Stimulated activated CD4-positive, alpha-beta T cell treated with anti-CD3 and anti-CD28 coated beads, Interleukin-15, amount 100 ng/mL, for 1 hour (primary cell): ENCODE measurements at places on chromosomes 3 and 15.

DNA sequence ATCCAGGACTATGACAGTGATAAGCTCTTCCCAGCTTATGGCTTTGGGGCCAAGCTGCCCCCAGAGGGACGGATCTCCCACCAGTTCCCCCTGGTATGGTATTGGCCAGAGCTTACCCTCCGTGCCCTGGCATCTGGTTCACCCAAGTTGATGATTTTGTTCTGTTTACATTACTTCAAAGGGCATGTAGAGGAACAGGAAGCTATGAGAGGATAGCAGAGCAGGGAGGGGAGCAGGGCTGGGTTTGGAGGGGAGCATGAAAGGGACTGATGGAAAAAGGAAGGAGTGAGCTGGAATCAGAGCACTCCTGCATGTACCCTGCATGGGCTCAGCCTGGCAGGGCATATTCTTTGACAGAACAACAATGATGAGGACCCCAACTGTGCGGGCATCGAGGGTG, 13.4 kb upstream of the BRPF1 start:
- no peak for DNase-seq

GRCh38 chr3:123884203-123884831, at the start of gene MYLK:
TSS of gene MYLK (minus strand) at chr3:123884332. CDS start at chr3:123793841, 90,491 bp downstream.
- DNase-seq: no peak

- DNase-seq: no peak
Observed at GRCh38 chr3:44248152-44248551, 6.5 kb downstream of the TOPAZ1 start.

GRCh38 chr3:132378048-132378762, 39.1 kb upstream of the DNAJC13 start:
- no peak for DNase-seq

DNA sequence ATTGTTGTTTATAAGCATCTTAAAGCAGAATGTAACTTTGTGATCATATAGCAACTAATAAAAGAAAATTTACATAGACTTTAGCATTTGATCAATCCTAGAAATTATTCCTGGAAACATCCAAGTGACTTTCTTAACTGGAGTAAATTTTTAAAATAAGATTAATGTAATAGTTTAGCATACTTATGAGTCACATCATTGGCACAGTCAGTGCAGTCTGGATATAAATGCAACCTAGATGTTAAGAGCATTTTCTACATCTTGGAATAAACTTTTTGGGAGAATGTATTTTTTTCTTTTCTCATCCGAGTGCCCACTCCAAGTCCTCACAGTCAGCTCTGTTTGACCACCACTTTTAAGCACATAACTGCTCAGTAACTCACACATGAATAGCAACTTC, 324.6 kb upstream of the PLSCR5 start:
- no peak for DNase-seq

DNA sequence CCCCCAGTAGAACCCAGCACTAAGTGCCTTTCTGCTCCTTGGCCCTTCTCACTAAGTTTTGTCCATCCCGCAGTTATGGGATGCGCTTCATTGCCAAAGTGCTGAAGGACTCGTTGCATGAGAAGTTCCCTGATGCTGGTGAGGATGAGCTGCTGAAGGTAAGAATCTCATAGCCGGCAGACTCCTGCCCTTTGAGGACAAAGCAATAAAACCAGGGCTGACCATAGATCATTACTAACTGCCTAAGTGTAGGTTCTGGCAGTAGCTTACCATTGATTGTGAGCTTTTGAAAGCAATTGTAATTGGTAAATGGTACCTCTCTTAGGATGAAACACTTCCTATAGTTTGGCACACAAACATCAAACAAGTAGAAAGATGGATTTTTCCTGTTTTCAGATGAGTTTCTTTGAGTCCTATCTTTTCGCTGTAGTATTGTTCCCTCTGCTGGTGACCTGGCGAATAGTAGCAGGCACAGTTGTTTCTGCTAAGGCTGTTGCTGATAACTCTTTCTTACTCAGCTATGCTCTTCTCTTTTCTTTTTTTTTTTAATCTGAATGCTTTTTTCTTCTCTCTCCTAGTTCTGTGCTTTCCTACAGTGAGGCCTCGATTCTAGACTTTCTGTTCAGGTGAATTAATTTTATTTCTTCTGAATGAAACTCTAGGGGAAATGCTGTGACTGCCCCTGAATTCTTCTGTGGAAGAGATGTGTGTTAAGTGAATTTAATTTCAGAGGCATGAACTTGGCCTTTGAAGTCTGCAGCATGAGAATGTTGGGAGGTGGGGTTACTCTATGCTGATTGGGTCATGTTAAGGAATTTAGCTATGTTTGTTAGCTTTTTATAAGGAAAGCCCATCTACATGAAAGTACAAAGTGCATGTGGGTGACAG, 47.4 kb upstream of the CRTC3 start:
- no peak for DNase-seq

DNA sequence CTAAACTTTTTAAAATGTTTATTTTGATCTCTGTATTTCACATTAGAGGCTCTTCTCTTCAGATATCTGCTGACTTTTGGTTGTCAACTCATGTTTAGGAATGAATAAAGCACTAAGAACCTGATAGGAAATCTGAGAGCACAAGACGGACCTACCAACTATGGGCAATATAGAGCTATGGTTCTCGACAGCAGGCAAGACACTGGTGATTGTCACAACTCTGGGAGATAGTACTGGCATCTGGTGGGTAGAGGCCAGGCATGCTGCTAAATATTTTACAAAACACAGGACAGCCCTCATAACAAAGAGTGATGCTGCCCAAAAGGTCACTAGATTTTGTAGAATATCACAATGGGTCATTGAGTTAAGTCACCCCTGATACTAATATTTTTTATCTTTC, 17.5 kb upstream of the GJD2 start:
- no peak for DNase-seq

DNA sequence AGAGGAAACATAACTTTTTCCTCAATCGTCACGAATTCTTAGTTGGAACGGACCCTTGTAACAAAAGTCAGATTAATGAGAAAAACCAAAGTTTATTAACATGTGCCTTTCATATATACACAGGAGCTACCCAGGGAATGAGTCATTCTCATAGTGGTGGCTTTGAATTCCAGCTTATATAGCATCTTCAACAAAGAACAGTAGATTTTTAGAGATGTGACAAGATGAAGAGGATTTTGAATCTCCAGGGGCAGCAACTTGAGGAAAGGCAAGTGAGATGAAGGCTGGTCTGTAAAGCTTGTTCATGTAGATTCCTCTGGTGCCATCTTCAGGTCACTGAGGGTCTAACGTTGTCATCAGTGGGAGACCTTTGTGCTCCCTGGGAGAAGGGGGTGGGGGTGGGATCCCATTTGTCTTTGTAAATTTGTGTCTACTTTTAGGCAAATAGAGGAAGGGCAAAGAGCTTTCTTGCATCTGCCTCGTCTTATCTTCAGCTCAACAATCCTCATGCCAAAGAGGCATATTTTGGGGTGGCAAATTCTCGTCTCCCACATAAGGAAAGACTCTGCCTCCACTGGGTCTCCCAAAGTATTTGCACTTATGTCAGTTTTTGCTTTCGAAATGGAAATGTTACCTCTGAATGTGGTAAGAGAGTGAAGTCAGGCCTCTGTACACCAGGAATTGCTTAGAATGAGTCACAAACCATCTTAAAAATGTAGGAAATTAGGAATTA, 29.5 kb downstream of the CLEC3B start:
- no peak for DNase-seq

GRCh38 chr15:70947351-70948335, 55.0 kb downstream of the LRRC49 start:
- no peak for DNase-seq

GRCh38 chr15:90241343-90242192, 7.6 kb downstream of the GDPGP1 start:
- DNase-seq: no peak

DNA sequence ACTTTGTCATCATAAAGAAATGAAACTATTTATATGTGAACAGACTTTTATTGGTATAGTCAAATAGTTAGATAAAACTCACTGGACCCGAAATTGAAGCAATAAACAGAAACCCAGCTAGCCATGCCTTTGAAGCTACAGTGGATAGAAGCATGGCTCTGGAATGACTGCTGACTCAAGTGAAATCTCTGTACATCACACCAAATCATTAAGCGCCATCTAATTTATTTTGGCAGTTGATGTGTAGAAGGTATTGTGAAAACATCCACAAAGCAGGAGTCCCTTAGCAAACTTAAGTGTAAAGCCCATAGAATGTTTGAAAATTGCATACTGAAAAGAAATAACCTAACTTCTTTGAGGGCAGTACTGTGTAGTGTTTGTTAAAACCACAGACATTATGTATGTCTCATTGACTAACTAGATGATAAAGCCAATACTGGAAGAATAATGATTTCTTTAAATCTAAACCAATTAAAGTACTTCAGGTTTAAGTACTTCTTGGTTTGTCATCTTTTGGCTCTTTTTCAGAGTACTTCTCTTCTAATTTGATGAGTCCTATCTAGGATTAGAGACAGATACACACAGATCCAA, 42.8 kb upstream of the FBXL22 start:
- no peak for DNase-seq

DNA sequence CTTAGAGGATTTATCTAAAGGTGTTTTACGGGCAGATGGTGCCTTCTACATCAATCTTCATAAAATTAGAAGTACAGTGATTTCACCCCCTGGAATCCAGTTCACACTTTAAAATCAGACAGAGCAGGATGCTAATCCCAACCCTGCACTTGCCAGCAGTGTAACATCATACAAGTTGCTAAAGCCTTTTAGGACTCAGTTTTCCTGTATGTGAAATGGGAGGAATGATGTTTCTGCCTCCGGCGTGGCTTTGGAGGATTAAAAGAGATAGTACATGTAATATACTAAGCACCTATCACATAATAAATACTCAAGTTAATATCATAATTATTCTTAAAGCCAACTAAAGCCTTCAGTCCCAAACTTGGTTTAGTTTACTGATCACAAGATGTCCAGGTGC, 257.2 kb upstream of the THBS1 start:
- DNase-seq: no peak

GRCh38 chr3:14455571-14456317, 53.3 kb downstream of the SLC6A6 start:
- no peak for DNase-seq
